H9 (cell line): ENCODE measurements at places on chromosomes 2 and 18. TPM values are rescaled to one million over a fixed set of nuclear protein-coding genes. Genes with fewer than 3 reads are reported as not detected.

DNA sequence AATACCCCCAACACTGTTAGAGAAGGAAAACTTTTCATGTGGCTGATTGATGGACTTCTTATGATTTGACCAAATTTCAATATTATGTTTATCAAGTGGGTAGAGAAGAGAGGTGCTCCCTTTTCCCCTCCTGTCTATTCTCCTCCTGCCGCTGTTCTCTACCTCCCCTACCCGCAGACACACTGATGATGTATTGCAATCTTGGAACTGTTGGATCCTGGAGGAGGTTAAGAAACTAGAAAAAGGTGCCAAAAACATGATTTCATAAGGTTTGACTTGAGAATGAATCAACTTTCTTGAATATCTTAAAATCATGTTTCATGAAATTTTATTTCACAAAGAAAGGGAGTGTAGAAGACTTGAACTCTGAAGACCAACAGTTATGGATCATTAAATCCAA is 125.8 kb downstream of the MEIS1 start:
- DNase-seq: no peak

DNA sequence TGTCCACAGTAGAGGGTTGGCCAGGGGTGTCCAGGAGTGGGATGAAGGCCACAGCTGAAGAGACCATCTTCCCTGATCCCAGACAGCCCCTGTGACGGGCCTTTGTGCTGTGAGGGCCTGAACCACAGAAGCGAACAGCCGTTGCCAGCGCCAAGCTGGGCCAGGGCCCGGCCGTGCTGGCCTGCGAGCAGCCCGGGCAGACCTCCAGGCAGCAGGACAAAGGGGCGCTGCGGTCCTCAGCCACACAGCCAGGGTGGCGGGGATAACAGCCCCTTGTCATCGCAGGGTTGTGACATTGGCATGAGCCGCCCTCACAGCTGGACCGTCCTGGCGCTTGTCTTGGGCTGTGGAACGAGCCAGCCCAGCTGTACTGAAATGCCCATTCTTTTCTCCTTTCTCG is 161.1 kb downstream of the FAM210A start:
- DNase-seq: no peak

The ANKRD30B gene
- total RNA-seq: not detected in 2 replicates

The ZAP70 gene
- 0.22 and 0.24 TPM in 2 replicates for total RNA-seq

- DNase-seq: no peak
Measured at GRCh38 chr18:41561961-41562360, 393.1 kb upstream of the PIK3C3 start.

GRCh38 chr2:85648619-85649018 is 19.4 kb downstream of the SFTPB start:
- no peak for DNase-seq

DNA sequence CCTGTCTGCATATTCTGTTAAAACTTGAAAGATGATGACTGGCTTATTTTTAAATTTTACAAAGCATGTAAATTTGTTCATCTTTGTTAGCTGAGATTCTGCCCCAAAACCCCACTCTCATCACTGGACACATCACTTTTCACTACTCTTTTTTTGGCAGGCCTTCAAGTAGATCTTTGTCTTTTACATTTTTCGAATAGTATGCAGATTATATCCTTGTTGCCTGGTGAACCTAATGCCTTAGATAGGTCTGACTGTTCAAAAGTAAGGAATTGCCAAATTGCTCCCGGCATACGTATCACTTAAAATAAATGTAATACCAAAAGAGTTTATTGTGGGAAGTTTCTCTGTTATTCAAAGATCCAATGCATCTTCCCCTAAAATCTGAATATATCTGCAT is 303.3 kb downstream of the XIRP2 start:
- DNase-seq: no peak

DNA sequence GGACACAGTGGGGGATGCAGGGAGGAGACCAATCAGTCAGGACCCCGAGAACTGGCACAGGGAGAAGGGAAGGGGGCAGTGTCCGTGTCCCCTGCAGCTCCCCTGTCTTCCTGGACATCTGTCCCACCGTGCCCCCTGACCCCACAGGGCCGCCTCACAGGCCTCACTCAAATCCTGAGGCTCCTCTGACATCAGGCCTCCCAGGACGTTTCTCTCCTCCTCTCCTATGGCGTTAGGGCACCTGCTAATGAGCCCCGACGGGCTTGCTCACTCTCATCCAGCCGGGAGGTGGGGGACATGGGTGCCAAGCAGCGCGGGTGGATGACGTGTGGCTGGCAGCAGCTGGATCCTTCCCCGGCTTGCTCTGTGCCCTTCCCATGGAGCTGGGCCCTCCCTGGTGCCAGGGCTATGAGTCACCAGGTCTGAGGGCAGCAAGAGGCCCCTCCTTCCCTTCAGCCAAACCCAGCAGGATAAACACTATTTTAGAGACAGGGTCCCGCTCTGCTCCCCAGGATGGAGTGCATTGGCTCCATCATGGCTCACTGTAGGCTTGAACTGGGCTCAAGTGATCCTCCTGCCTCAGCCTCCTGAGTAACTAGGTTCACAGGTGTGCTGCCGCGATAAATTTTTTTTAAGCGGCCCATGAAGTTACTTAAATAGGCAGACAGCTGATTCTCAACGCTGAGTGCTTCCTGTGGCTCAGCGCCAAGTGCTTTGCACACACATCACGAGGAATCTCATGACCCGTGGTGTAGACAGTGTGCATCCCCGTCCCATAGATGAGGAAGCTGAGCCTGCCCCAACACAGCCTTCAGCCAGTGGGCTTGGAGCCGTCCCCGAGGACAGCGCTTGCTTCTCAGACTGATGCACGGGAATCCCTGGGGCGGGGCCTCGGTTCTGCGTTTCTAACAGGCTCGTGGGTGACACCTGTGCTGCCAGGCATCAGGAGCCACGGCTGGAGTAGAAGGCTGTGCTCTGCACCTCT is 64.5 kb upstream of the HDAC4 start:
- DNase-seq: peak; percentile 23

DNA sequence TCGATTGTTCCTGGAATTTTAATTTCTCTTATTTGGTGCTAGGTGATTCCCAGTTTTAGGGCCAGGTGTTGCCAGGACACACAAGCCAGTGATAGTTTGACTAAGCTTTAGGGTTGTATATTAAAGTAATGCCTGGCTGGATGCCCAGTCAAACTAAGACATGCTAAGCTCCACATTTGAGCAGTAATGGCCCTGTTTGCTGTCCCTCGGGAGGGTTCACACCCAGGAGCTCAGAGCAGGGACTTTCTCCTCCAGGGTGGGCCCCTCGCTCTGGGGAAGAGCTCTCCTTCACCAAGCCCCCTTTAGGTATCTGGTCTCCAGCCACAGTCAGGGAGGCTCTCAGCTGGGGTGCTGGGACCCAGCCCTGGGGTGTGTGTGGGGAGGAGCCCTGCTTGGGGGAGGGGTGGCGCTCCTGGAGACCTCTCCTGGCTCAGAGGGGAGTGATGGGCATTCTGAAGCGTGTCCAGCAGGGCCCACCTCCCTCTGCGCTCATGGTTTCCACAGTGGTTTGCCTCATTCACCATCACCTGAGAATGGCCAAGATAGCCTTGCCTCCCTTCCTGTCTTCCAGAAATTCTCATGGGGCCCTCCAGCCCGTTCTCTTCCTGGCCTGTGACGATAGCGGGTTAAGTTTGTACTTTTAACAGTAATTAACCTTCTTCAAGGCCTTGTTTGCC is 31.7 kb downstream of the INPP4A start:
- no peak for DNase-seq

- DNase-seq: no peak
Measured at GRCh38 chr18:67410075-67411070, 106.1 kb downstream of the DSEL start.

DNA sequence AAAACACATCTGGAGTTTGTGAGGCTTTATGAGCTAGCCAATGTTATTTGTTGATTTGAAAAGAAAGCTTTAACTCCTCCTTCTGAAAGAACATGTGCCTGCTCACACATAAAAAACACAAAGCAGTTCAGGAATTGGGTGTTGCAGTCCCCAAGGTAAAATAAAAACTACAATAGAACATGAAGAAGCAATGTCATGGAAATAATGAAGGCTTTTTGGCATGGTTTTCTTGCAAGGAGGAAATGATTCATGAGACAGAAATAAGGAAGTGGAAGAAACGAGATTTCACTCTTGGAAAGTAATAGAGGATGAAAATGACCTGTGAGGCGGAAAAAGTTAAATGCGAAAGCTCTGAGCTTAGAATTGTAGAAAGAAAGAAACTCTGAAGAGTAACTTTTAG is 81.1 kb downstream of the TRIB2 start:
- DNase-seq: no peak

DNA sequence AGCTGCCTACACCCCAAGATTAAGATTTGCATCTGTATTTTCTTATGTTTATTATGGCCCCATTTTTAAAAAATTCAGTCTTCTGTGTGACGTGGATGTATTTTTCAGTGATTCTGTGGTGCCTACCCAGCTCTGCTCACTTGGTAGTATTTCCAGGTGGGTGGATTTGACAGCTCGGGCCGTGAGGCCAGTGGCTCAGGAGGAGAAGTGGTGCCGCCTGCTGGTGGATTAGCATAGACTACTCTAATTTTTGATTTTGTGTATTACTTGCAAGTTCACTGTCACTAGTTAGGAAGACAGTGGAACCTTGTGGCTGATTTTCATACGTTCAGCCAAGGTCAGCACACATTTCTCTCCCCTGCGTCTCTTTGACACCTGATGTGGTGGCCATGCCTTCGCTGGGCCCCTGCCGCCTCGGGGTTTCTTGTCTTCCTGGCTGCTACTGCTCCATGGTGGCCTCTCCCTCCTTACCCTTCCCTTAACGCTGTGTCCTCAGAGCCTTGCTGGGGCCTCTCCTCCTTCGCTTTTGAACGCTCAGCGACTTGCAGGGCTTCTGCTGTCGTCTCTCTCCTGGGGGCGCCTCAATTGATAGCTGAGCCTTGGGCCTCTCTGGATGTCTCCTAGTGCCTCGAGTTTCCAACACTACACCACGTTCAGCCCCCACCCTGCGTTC is 89.4 kb downstream of the DGKD start:
- DNase-seq: peak; percentile 70

The PSMA8 gene
- total RNA-seq: not detected in 2 replicates

- no peak for DNase-seq
Measured at GRCh38 chr18:58967751-58968254, 103.1 kb downstream of the ZNF532 start.

The LTBP1 gene
- total RNA-seq: 27.3 and 28.5 TPM in 2 replicates

DNA sequence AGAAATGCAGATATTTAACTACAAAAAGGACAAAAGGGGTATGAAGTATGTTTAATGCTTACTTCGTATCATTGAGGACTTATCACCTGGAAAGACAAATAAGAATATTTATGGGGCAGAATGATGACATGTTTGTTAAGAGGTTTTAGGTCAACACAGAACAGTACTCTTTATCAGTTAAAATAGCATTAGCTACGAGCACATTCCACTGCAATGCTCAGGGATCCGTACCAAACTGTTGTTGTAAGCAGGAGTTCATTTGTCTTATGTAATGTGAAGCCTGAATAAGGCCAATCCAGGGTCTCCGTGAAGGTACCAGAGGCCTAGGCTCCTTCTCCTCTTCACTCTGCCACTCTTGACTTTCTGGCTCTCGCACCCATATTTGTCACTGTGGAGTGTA is 465.7 kb upstream of the NRP2 start:
- DNase-seq: no peak

DNA sequence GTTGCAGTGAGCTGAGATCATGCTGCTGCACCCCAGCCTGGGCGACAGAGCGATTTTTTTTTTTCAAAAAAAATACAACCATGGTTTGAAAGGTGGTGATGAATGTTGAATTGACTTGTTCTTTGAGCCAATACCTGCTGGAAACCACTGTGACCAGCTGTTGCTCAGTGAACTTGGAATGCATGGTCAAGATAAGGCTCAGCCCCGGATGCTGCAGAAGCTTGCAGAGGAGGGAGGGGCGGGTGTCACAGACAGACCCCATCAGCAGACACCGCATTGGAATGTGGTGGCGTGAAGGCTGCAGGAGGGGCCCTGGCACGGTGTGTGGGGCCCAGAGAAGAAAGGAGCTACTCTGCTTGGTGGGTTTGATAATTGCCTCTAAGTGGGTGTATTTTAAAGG is 91.6 kb downstream of the ITGB1BP1 start:
- no peak for DNase-seq

GRCh38 chr2:80462654-80463053 is 158.1 kb upstream of the LRRTM1 start:
- DNase-seq: no peak

DNA sequence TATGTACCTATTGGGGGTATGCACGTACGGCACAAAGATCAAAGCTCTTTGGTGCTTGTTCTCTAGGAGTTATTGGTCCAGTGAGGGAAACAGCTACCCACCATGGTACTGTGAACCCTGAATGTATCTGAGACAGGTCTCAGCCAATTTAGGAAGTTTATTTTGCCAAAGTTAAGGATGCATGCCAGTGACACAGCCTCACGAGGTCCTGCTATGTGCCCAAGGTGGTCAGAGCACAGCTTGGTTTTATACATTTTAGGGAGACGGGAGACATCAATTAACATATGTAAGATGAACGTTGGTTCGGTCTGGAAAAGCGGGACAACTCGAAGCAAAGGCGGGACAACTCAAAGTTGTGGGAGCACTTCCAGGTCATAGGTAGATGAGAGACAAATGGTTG is 75.8 kb downstream of the SOWAHC start:
- no peak for DNase-seq

The ACVR2A gene
- total RNA-seq: 13.4 and 14.5 TPM in 2 replicates

The SPTBN1 gene
- total RNA-seq: 160 and 164 TPM in 2 replicates

The MC2R gene
- total RNA-seq: not detected in 2 replicates

The IGFBP2 gene
- 363 and 366 TPM in 2 replicates for total RNA-seq

DNA sequence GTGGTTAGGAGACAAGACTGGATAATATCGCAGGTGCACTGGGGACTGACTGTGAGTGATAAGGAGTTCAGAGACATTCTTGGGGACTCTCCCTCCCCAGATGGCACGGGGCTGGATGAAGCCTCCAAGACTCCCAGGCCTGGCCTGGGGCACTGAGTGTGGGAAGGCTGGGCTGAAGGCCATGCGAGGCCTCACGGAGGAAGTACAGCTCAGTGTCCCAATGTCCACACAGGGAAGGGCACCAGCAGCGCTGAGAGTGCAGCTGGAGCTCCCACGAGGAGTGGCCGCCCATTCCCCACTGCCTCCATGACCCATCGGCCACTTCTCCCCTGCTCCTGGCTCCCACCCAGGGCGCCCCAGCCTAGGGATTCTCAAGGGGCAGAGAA is 6.5 kb downstream of the MFSD2B start:
- DNase-seq: no peak

The HRH4 gene
- not detected in 2 replicates for total RNA-seq

The CD8B2 gene
- not detected in 2 replicates for total RNA-seq

DNA sequence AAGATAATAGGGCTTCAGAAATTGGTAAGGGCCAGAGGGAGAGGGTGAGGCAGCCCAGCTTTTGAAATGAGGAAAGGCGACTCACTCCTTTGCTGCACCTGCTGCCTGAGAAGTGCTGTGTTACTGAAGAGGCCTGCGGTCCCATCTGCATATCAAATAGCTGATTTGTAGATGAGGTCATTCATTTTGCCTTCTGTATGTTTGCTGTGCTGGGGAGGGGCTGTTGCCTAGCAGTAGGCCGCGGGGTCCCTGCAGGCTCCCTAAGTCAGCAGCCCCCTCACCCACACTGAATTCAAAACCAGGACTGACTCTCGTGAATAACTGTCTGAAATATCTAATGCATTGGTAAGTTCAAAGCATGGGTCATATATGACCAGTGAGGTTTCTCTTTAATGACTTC is 377.2 kb downstream of the SOX11 start:
- DNase-seq: peak; percentile 66

- DNase-seq: no peak
Measured at GRCh38 chr2:18339326-18339725, 221.1 kb downstream of the RDH14 start.
